IPS-NIHi11 (cell line): ENCODE measurements at places on chromosomes 12 and 14.

GRCh38 chr12:70255311-70255710 lies 12.1 kb downstream of the CNOT2 start:
- DNase-seq: no peak

DNA sequence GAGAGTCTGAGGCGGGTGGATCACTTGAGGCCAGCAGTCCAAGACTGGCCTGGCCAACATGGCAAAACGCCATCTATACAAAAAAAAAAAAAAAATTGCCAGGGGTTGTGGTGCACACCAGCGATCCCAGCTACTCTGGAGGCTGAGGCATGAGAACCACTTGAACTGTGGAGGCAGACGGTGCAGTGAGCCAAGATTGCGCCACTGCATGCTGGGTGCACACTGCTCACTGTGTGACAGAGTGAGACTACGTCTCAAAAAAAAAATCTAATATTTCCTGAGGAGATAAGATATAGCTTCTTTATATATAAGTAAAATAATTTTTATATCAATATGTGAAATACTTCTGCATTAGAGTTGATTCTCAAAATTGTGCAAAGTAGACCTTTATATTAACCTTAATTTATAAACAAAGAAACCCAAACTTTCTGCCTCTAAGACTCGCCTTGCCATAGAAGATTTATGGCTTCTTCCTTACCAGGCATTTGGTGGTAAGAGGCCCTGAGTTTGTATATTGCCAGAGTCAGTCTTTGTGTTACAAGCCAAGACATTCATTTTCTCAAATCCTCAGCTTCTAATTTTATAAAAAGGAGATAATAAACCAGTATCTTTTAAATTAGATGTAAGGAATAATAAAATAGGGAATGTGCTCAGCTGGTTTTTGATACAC lies 1226.7 kb downstream of the FLRT2 start:
- no peak for DNase-seq

DNA sequence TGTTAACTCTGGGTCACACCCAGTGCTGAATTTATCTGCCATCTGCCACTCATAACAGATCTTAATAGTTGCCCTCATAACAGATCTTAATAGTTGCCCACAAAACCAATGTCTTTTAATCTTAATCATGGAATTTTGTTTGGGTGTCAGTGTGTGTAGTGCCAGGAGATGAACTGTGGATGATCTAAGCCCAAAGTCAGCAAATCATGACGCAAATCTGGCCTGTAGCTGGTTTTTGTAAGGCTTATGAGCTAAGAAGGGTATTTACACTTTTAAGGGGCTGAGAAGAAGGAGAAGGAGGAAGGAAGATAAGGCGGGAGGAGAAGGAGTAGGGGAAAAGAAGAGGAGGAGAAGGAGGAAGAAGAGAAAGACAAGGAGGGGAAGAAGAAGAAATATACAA lies 10.0 kb upstream of the IL26 start:
- DNase-seq: no peak

GRCh38 chr12:88753707-88754106 lies 173.4 kb upstream of the KITLG start:
- DNase-seq: no peak

DNA sequence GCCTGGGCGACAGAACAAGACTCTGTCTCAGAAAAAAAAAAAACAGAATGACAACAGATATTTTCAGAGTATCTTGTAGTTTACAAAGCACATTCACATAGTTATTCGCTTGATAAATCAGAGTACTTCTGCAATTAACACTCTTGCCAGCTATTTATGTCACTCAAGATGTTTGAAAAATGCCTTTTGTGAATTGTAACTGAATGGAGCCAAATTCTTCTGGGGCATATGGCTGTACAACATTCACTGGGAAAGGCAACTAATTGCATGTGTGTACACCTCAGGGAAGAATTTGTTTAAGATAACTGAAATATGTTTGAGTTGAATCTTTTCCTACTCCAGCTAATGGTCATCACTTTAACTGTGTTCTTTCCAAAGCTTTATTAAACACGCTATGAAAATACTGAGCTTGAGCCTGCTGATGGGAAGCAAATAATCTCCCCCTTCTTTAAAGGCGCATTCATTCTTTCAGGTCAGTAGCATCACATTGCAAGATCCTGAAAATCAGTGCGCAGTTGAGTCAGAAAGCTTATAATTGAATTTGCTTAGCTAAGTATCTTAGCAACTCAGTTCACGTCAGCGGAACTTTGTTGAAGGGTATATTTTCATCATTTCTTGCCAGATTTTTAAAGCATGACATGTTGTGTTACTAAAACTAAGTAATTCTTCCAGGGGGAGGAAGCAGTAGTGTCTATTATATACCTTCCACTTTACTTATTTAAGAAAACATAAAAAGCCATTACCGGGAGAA lies 66.6 kb downstream of the SINHCAF start:
- no peak for DNase-seq

DNA sequence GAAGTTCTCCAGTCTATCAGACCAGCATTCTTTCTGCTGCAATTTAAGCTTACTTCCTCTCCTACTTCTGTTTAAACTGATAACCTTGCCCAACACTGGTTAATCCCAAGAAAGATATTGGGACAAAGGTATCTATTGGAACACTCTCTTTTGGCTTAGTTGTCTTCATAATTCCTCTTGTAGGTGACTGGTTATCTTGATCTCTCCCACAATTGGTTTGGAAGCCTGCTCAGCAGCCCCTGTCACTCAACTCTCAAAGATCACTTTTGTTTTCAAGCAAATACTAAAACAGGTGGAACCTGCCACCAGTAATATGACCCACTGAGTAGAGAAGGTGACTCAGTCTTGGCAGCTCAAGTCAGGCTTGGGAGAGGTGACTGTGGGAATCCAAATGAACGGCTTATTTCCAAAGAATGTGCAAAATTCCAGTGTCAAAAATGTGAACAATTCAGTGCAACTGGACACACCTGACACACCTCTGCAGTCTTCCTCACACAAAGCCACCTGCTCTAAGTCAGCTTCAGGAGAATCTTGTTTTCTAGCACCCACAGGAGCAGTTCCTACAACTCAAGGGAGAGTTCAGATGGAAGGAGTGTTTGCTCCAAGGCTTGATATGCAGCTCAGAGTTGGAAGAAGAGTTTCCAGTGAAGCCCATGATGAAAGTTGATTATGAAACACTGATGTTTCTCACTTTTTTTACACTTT lies 83.2 kb upstream of the SLC38A2 start:
- DNase-seq: peak; percentile 40

DNA sequence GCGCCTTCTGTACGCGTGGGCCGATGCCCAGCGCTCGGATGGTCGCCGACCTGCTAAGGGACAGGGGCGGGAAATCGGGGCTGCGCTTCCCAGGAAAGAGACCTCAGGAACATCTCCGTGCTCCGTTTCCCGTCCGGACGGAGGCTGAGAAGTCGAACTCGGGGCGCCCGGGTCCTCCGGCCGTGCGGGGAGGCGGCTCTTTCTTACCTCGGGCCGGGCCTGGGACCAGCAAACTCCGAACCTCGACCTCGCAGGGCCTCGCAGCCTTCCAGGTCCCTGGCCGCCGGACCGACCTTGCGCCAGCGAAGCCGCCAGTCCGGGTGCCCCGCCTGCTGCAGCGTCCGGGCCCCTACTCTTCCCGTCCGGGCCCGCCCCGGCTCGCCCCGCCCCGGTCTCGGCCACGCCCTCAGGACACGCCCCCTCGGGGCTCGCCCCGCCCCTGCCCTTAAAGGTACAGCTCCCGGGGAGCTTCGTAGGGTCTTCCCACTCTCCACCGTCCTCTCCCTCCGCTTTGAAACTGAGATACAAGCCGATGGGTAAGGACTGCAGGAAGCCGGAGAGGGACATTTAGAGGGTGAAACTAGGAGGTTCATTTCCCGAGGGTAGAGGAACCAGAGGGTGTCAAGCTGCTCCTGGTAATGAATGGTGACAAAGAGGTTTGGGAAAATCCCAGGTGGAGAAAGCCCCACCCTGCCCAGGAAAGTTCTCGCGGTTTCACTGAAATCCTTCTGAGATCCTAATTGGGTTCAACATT lies at the start of gene SLC8B1:
Gene SLC8B1 (minus strand): TSS at position 324 of the 754 bp plus-strand sequence. CDS start 2,231 bp downstream, outside the sequence.
- peak; percentile 99 for DNase-seq

GRCh38 chr14:49732896-49733295 lies 35.1 kb upstream of the KLHDC2 start:
- no peak for DNase-seq

GRCh38 chr14:54590481-54590880 lies 23.6 kb downstream of the SAMD4A start:
- DNase-seq: no peak

DNA sequence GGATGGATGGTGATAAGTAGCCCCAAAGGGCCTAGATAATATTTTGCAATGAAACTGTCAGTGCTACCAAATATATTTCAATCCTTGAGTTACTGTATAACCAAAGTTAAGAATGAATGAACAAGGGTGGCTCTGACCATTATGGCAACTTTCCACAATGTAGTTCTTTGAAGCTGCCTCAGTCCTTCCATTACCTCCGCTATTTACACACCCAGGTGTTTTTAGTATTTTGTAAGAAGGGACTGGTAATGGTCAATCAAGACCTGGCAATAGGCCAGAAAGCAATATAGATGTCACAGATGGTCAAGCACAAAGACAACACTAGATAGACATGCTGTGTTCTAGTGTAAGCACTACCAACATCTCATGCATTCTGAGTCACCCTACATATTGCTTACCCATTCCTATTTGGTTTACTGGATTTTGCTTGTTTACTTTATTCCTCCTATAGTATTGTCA lies 16.3 kb downstream of the DUSP16 start:
- DNase-seq: no peak

DNA sequence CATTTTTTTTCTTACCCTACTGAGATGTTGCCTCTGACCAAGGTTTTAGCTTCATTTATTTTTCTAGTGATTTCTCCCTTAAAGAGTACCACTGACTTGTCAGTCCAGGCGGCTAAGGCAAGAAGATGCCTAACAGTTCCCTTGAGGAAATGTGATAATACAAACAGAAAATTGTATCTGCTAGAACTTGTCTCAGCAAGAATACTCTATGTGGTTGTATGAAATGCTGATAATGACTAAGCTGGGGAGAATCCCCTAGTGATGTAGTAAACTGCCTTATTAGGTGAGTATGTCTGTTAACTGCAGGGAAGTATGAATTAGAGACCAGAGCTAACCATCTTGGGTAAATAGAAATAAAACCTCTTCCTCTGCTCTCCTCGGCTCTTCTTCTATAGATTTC lies 6.7 kb downstream of the C12orf54 start:
- DNase-seq: no peak

DNA sequence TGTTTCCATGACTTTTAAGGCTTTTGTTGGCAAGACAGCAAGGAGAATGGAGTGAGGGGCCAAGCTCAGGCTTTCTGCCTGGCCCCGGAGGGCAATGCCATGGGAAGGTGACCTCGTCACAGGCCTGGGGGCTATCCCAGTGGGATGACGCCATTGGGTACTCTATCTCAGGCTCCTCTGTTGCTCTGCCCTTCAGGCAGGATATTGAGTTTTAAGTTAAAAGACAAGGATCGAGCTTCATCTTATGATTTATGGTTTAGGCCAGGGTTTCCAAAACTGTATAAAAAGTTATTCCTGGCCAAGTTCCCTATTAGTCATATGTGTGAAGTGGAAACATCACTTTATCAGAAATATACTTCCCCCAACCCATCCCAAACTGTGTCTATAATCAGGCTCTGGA lies 127.7 kb downstream of the ZFP36L1 start:
- no peak for DNase-seq

- DNase-seq: no peak
These were observed 7.4 kb downstream of the TCP11L2 start for GRCh38 chr12:106309671-106310505.

GRCh38 chr12:57430112-57430930 lies 522 bp downstream of the R3HDM2 start:
- no peak for DNase-seq

GRCh38 chr12:119302451-119303080 lies 32.0 kb upstream of the CCDC60 start:
- no peak for DNase-seq

DNA sequence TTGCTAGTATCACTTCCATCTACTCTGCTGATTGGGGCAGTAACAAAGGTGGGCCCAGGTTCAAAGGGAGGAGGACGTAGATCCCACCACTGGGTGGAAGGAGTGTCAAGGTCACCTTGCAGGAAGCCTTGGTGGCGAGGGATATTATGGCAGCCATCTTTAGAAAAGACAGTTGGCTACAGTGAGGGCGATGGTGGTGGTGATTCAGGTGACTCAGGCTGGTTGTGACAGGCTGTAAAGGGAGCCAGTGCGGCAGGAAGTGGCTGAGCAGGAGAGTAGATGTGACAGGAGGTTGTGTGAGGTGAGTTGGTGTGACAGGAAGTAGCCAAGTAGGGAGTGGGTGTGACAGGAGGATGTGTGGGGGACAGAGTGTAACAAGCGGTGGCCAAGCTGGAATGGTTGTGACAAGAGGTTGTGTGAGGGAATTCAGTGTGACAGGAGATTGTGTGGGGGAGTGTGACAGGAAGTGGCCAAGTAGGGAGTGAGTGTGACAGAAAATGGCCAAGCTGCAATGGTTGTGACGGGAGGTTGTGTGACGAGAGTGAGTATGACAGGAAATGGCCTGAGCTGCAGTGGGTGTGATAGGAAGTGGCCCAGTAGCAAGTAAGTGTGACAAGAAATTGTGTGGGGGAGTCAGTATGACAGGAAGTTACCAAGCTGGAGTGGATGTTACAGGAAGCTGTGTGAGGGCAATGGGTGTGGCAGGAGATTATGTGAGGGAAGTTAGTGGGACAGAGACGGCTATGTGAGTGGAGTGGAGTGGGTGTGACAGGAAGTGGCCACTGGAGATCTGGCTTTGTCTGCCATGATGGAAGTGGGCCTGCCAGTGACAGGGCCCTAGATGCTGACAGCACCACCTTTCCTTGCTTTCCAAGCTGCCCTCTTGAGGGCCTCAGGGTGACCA lies 136.5 kb upstream of the MYL2 start:
- no peak for DNase-seq

DNA sequence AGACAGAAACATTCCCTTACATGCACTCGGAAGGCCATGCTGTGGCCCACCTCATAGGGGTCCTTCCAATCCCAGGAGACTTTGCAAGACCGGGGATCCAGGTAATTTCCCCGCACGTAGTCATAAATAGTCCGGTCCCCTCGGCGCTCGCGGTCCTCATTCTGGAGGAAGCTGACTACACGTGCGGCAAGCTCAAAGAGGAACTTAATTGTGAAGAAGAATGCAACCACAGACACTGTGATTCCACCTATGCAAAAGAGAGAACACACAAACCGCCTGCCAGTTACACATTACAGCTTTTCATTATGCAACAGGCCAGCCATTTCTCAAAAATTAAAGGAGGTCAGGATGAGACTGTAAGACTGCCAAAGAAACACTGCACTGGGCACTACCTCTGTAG lies 28.4 kb downstream of the AREL1 start:
- DNase-seq: no peak

GRCh38 chr12:54189198-54189539 lies 384 bp upstream of the SMUG1 start:
- no peak for DNase-seq

DNA sequence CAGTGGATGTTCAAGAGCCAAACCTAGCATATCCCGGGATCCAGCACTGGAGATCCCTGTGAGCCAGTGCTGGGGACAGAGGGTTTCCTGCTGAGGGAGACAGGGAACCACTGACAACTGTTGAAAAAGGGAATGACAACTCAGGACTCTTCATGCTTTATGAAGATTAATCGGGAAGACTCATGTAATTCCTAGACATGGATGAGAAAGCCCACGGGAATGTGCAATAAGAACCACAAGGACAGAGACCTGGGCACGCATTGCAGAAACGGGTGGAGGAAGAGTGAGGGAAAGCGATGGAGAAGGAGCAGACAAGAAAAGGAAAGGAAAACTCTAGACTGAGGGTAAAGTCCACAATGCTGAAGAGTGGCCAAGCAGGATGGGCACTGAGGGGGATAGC lies 296.0 kb downstream of the PCNX1 start:
- no peak for DNase-seq
